BJ (cell line): ENCODE measurements at places on chromosomes 2 and 18.

- DNase-seq, result no peak
These were observed 104.3 kb upstream of the RAB12 start for GRCh38 chr18:8504880-8505435.

GRCh38 chr2:143357966-143358365 is 228.7 kb downstream of the ARHGAP15 start:
- DNase-seq, result no peak

DNA sequence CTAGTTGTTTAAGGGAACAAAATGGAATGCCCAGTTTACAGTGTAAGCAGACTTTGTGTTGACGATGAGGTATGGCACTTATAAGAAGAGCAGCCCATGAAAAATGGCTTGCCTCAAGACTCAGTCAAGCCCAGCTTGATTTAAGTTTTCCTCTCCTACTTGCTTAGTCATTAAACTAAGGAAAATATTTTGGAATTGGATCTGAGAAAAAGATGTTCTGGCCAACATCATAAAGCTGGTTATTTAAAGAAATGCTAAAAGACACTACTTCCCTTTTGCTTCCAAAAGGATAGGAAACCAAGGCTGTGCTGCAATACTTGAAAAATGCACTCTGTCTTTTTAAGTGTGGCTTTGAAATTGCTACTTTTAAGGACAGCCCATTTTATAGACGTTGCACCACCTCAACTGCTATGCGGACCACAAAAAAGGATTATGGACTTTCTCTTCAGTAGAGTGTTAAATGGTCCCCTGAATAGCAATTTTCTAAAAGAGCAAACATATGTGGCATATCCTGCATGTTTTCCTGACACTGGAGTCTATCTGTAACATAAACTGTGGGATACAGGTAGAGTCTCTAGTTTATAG is 32.1 kb downstream of the CCDC141 start:
- no peak for DNase-seq

GRCh38 chr2:205808486-205809121 is 126.3 kb downstream of the NRP2 start:
- DNase-seq, result no peak

GRCh38 chr2:220394433-220394832 is 767.0 kb downstream of the SLC4A3 start:
- no peak for DNase-seq

DNA sequence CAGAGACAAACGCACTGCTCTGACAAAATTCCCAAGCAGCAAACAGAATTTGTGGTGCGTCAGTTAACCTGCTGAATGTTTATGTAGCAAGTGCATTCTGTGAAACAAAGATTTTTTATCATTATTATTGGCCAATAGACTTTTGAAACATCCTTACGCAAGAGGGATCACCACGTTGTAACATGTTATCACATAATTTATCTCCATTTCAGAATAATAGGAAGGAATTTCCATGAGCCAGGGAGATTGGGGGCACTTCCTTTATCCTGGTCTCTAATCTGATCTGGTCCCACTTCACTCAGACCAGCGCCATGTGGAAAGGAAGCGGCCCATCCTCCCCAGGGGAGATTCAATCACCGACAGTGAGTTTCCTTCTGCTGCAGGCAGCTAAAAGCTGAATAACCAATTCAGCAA is 166.1 kb downstream of the PID1 start:
- no peak for DNase-seq

DNA sequence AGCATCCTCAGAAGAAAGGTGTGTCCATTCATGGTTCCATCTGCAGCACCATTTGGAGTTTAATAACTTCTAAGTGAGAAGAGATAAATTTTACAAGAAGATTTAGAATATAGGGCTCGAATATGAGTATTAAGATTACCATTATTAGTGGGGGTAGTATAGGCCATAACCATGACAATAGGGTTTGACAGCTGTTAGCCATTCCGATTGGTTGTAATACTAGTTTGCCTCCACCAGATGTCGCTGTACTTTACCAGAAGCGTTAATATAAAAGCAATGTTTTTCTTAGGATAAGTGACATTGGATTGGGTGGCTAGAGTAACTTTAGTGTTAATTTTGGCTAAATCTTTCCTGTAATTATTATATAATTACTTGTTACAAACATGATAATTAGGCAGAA is 107.5 kb upstream of the SRD5A2 start:
- no peak for DNase-seq

- no peak for DNase-seq
These were observed 11.7 kb downstream of the SFT2D3 start for GRCh38 chr2:127712999-127713398.

DNA sequence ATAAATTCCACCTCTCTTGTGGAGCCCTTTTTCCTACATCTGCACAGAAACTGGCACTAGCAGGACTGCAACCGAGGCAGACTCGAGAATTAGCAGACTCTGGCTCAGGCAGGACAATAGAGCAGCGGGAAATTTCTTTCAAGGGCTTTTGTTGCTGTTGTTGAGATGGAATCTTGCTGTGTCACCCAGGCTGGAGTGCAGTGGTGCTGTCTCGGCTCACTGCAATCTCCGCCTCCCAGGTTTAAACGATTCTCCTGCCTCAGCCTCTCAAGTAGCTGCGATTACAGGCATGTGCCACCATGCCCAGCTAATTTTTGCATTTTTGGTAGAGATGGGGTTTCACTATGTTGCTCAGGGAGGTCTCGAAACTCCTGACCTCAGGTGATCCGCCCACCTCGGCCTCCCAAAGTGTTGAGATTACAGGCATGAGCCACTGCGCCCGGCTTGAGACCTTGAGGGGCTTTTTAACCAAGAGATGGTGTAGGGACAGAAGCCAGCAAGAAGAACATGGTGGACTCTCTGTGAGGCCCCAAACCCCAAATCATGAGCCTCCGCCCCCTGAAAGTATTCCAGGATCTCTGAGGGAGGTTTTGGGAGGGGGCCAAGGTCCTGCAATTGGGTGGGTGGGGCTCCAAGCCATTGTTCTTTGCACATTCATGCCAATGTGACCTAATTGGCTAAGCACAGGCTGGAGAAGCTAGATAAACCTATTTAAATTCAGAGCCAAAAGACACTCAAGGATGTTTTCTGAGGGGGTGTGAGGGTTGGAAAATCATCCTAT is 68.4 kb upstream of the MSH2 start:
- no peak for DNase-seq

DNA sequence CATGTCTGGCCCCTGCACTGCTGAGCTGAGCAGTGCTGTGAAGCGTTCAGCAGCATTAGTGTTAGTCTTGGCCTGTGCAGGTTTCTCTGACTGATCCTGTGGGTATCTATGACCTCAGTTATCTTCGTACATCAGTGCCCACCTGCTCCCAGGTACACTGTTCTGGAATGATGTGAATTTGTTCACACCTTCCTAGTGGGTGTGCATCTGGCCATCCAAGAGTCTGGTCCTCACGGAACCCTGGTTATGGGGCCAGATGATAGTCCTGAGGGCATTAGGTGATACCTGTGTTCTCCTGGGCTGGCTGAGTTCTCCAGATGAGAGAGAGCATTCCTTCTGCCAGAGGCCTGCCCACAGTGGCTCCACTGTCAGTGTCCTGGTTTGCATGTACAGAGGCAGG is 57.2 kb downstream of the INPP4A start:
- no peak for DNase-seq

DNA sequence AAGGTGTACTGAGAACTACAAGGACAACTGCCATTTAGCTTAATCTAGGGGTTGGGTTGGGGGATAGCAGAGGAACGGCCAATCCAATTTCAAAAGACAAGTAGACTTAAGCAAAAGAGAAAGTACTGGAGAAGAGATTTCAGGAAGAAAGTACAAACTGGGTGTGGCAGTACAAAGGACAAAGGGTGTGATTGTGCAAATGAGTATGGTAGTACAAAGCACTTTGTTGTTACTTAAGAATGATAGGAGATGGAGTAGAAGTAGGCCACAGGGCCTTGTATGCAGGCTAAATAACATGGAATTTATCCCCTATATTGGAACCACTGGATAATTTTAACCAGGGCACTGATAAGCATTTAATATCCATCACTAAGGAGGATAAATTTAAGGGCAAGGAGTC is 4.7 kb upstream of the ORC2 start:
- DNase-seq, result no peak

DNA sequence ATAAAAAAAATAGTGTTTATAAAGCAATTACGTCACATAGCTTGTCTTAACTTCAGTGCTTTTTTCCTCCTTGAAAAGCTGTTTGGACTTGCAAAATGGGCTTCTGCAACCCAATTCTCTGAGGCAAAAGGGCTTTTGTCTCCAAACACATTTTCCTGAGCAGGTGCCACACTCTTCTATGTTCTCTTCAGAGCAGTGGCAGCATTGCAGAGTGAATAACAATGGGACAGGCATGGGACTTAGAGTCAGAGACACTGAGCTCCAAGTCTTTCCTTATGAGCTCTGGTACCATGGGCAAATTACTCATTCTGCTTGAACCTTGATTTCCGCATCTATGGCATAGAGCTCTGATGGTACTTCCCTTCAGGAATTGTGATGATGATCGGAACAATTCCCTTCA is 149.0 kb downstream of the ARL6IP6 start:
- DNase-seq, result no peak

DNA sequence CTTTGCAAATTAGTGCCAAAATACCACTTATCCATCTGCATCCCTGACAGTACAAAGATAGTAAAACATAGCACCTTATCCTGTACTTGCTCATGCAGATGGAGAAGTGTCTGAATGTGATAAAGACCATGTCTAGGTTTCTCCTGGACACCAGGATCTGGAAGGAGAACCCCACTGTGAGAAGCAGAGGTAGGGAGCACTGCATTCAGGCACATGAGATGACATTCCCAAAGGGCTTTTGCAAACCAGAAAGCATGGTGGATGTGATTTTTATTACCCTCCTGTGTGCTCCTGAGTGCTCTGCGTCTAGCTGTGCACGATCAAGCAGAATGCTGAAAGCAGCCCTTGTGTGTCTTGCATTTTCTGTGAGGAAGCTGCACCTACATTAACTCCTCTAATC is 857.6 kb upstream of the ID2 start:
- DNase-seq, result no peak

GRCh38 chr2:64463781-64464180 is 9.8 kb downstream of the LGALSL start:
- peak; percentile 23 for DNase-seq

DNA sequence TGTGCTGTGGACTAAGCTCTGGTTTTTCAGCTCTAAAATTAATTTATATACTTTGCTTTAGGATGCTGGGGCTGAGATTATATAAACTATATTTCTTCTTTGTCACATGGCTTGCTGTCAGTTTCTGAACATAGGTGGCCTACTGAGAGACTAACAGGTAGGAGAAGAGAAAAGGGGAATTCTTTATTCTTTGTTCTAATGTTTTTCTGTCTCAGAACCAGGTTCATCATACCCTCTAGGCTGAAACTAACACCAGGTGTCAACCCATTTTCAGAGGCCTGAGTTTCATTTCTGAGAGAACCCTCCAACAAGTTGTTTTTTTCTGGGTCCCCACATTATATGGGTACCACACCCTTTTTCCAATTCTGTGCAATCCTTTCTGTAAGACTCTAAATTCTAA is 843.6 kb downstream of the TRIB2 start:
- no peak for DNase-seq

- DNase-seq, result no peak
These were observed 77.2 kb downstream of the TSN start for GRCh38 chr2:121832412-121833357.

GRCh38 chr2:204019572-204020501 is 83.3 kb downstream of the ICOS start:
- no peak for DNase-seq

DNA sequence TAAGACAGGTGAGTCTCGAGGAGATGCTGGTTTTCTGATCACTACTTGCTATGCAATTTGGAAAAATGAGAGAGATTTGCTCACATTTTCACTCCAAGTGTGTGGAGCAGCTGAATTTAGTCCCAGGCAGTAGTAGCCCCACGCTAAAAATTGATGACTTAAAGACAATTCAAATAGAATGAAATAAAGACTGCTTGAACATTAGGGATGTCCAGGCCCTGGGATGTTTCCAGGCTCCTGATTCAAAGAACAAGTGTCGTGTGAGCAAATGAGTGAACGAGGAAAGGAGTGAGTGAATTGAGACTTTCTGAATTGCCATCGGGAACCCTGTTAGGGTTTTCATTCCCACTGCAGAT is 37.3 kb upstream of the MRPL19 start:
- DNase-seq, result no peak

GRCh38 chr2:28358668-28359201 is 33.9 kb upstream of the FOSL2 start:
- DNase-seq, result no peak

GRCh38 chr18:29176681-29177080 is 999.8 kb upstream of the CDH2 start:
- DNase-seq, result no peak

GRCh38 chr2:209633911-209634310 is 137.7 kb upstream of the UNC80 start:
- DNase-seq, result no peak

DNA sequence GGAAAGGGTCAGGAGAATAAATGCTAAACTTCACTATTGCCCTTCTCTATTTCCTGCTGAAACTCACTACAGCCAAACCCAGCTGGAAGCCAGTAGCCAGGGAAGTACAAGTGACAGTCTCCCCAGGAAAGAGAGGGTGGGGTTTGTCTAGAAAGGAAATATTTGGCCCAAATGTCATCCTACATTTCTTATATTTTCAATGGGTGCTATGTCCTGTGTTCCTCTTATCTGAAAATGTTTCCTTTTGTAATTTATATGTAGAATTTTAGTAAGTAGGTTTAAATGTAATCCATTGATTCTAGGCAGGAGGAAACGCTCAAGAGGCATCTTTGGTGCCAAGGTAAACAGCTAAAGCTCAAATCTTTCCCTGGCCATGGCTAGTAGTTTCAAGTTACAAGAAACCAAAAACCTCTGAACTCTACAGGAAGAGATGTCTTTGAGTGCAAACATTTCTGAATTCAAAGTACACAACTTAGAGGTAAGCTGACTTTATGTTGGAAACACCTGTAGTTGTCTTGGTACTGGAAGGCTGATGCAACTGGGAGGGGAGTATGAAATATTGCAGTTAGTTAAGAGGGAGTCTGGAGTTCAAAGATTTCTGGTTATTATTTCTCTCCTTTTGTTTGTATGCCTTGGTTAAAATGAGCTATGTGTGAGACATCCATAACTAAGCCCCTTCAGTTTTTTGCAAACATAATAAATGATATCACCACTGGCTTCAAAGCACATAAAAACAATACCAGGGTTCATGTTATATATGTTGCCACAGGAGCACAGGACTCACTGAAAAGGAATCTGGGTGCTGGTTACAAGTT is 356.1 kb upstream of the ZC3H15 start:
- DNase-seq, result no peak

DNA sequence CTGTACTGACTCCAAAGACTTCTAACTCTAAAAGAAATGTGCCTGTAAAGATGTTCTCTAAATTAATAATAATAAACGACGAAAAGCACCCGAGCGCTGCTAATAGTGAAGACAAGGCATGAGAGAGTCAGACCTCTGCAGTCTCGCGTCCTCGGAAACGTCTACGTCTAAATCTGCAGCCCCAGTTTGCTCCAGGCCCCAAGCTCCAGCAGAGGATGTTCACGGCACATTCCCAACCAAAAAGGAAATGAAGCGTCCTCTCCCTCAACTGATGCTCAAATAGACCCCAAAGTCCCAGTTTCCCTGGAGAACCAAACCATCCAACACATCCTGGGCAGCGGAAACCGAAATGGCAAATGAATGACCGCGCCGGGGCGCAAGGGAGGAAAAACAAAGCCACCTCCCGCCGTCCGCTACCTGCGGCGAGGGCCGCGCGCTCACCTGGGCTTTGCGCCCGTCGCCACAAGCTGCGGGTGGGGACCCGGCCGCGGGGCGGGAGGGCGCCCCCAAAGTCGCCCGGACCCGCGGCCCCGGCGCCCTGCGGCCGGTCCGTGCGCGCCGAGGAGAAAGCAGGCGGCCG is 47.1 kb upstream of the CCDC150 start:
- no peak for DNase-seq

GRCh38 chr2:145918951-145919350 is 1399.0 kb upstream of the ZEB2 start:
- no peak for DNase-seq
